Naive thymus-derived CD8-positive, alpha-beta T cell (primary cell): ENCODE measurements at places on chromosomes 11 and 22.

DNA sequence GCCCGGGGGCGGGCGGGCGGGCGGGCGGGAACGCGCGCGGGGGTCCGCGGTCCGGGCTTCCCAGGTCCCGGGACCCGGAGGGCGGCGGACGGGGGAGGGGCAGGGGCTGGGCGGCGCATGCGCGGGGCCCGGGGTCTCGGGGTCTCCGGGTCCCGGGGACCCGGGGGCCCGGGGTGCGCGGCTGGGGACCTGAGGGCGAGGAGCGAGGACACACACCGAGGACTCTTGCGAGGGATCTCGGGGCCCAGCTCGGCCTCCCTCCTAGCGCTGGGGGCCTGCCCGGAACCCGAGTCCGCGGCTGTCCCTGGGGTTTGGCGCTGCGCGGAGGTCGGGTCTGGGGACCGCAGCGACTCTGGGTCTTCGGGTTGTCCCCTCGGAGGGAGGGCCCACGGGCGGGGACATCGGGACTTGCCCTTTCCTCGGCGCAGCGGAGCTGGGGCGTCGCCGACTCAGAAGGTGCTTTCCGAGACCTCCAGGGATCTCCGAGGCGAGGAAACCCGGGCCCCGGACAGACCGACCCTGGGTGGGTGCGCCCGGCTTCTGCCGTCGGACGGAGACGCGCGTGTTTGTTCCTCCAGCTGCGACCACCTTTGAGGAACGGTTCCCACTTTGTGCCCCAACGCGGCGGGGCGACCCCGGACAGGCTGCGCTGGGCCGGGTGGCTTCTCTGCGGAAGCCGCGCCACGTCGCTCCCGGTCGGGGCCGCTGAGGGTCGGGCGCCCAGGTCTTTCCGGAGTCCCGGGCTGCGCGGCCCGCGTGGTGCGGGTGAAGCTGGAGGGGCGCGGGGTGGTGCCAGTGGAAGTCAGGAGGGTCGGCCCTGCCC lies 540 bp downstream of the PPARA start:
- DNase-seq = peak; percentile 70

GRCh38 chr11:77510851-77511250 lies 37.0 kb upstream of the PAK1 start:
- DNase-seq = no peak

DNA sequence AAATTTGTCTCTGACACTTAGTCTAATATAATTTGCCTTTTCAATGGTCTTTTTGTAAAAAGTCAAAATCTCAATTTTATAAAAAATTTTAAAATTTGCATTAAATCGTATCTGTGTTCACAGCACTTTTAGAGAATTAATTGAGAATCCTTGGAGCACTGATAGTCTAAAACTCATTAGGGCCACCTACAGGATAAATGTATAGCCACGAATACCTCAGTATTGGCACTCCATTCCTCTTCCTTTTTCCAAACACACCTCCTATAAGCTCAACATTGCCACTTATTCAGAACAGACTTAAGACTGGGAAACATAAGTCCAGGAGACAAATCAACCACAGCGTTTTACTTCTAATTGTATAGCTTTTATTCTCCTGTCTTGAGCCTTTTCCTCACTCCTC lies 776.0 kb upstream of the ARHGAP42 start:
- no peak for DNase-seq

- no peak for DNase-seq
These were observed 114.2 kb downstream of the CCDC34 start for GRCh38 chr11:27248576-27249509.

- DNase-seq = peak; percentile 76
These were observed 2.0 kb downstream of the SIPA1 start for GRCh38 chr11:65639623-65640482.

DNA sequence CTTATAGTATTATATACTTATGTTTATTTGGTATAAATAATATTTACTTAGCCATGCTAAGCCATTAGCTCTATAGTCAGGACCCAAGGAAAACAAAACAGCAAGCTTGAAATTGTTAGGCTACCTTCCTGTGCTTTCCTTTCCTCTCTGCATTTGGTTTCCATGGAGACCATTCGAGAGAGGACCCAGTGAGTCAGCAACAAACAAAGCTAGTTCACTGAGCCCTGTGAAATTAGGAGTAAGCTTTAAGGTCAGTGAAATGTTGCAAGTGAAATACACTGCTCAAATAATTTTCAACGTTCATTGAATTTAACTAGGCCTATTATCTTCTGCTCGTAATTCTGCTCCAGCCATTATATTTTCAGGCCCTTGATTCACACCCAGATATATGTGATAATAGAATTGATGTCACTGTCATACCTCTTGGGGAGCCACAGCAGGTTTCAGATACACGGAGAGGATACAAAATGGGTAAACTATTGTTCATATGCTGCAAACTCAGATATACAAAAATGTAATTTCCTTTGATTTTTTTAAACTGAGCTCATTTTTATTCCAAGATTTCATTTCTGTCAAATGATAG lies 9.1 kb upstream of the OR10D3 start:
- no peak for DNase-seq

GRCh38 chr22:35998748-35999147 lies 29.9 kb downstream of the RBFOX2 start:
- no peak for DNase-seq

GRCh38 chr22:17087498-17088131 lies 2.8 kb downstream of the IL17RA start:
- DNase-seq = no peak

DNA sequence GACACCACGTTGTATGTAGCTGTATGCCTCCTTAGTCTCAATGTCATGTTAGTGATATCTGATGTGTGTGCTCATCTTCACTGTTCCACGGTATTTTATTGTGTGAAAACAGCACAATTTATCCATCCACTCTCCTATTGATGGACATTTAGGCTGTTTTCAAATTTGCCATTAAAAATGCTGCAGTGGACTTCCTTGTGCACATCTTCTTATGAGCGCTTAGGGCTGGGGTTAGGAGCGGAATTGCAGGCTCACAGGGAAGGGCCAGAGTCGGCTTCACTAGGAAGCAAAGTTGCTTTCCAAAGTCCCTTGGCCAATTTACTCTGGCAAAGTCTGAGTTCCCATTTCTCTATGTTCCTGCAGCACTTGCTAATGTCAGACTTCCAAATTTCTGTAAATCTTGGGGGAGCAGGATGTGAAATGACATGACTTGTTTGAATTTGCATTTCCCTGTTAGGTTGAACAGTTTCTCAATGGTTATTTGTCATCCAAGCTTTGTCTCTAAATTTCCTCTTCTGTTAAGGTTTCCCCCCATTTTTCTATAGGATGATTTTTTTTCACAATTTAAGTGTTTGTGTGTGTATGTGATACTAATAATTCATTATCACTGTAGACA lies 75.4 kb downstream of the MYEOV start:
- DNase-seq = no peak

DNA sequence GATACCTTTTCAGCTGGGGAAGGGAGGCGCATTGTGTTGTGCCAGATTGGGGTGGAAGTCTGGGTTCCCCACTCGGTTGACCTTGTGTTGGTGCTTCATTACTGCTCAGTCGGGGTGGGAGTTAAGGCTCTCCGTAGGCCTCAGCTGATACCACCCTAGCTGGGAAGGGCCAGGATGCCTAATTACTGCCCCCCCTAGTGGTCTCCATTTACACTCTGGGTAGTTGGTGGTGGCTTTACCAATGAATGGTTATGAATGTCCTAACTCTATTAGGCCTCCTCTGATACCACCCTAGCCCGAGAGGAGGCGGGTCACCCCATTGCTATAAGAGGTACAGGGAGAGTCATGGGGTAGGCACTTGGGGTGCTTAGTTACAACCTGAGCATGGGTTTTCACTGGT lies 27.5 kb upstream of the HIKESHI start:
- no peak for DNase-seq

- DNase-seq = no peak
These were observed 98.2 kb downstream of the RDX start for GRCh38 chr11:110198031-110198729.

- DNase-seq = no peak
These were observed 27.4 kb downstream of the FBLN1 start for GRCh38 chr22:45529971-45530575.

GRCh38 chr22:23579870-23580575 lies at the start of gene IGLL1:
IGLL1 (minus strand) TSS chr22:23580290; CDS start chr22:23580190, 100 bp downstream.
- DNase-seq = no peak

DNA sequence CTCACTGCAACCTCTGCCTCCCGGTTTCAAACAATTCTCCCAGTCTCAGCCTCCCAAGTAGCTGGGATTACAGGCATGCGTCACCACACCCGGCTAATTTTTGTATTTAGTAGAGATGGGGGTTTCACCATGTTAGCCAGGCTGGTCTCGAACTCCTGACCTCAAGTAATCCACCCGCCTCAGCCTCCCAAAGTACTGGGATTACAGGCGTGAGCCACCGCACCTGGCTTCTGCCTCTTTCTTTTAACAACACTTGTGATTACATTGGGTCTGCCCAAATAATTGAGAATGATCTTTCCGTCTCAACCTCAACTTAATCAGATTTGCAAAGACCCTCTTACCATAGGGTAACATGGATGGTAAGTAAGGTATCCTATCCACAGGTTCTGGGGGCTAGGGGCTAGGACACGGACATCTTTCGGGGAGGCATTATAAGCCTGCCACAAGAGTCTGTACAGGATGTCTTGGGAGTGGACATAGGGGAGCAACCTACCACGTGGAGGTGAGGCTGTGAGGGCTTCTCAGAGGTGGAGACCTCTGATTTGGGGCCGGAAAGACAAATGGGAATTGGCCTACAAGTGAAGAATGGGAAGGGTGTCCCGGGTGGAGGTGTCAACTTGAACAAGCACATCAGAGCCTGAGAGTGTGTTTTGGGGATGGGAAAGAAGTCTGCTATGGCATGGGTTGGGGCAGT lies 2.7 kb upstream of the CBX6 start:
- no peak for DNase-seq

GRCh38 chr11:118749429-118749828 lies 41.5 kb downstream of the DDX6 start:
- DNase-seq = no peak

DNA sequence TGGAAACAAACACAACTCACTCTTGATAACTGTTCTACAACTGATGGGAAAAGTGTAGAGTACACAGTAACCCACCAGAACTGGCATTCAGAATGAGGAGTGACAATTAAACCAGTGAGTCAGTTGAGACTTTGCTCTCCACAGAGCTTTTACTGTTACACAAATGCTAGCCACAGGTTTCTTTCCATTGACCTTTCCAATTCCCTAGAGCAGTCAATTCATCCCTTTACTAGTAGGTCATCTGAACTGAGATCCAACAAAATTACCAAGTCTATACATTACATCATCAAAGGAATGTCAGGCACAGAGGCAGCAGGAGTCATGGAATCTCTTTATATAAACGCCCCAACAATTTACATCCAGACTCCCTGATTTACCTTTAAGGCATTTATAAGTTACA lies 65.9 kb downstream of the PHF21A start:
- no peak for DNase-seq

DNA sequence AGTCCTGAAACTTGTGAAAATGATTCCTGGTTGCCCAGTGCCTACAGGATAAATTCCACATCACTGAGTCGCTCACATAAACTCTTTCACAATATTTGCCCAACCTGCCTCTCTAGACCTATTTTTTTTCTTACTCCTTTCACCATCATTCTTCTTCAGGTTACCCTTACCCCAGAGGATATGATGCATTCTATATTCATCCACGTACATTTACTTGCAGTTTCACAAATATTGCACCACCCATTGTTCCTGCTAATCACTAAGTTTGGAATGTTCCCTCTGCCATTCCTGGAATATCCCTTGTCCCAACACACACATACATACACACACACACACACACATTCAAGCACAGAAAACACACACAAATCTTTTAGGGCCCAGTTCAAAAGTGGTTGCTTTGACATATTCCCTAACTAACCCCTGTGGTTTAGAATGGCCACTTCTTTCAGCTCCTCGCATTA lies 379.5 kb downstream of the ETS1 start:
- DNase-seq = no peak

DNA sequence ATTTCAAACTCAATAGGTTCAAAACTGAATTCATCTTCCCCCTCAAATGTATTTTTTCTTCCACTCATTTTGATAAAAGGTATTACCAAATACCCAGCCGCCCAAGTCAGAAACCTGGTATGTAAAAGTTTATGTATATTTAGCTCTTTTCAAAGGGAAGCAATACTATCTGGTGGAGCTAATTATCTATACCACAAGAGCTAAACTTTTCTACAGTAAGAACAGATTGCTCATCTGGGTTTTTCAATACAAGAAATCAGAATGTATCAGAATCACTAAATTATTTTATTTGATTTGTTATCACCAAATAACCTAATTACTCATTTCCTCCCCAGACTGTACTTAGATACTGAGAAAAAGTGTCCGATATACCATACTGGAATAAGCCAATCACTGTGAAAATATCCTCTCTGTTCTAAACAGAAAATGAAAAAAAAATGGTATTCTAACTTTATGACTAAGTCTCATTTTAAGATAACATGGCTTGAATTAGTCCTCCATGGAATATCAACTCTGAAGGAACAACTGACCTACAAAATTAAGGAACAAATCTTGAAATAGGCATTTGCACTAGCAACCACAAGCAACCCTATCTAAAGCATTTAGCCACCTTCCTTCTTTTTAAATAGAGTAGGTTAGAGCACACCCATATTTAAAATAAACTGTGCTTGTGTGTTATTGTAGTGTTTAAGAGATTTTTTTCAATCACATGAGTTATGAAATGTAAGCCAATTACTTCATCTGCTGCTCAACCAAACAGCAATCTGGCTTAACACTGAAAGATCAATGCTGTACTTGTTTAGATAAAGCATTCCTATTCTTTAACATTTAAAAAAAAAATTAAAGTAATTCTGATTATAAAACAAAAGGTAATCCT lies 35.0 kb downstream of the RDX start:
- no peak for DNase-seq

DNA sequence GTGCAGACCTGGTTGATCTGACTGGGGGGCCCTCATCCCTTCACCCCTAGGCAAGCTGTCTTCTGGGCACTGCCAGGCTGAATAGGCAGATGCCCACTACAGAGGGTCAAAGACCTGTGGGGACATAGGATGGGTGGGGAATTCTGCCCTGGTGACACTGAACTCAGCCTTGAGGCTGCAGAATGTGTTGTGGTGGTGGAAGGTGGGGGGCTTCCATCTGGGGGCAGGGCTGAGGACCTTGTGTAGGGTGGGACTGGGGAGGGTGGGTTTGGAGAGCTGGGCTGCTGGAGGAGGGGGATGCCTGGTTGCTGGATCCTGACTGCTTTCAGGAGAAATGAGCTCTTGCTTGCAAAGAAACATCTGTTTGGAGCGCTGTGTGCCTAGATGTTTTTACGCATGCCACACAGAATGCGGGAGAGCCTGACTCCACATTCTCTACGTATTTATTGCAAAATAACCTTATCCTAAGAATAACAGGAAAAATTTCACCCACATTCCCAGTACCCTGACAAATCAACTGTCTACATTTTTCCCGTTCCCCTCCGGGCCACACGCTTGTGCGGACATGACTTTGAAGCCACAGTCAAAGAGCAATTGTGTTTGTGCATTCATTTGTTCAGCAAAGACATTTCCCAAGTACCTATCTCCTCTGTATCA lies 18.3 kb downstream of the SMIM38 start:
- DNase-seq = no peak
